RPMI8226 (cell line): ENCODE measurements at places on chromosomes 6 and 20.

- no peak for DNase-seq
Measured at GRCh38 chr6:75115481-75115880, 90.4 kb downstream of the COL12A1 start.

- no peak for DNase-seq
Measured at GRCh38 chr6:20444786-20445271, 43.1 kb downstream of the E2F3 start.

GRCh38 chr6:44969446-44970185, 358.5 kb upstream of the RUNX2 start:
- no peak for DNase-seq

DNA sequence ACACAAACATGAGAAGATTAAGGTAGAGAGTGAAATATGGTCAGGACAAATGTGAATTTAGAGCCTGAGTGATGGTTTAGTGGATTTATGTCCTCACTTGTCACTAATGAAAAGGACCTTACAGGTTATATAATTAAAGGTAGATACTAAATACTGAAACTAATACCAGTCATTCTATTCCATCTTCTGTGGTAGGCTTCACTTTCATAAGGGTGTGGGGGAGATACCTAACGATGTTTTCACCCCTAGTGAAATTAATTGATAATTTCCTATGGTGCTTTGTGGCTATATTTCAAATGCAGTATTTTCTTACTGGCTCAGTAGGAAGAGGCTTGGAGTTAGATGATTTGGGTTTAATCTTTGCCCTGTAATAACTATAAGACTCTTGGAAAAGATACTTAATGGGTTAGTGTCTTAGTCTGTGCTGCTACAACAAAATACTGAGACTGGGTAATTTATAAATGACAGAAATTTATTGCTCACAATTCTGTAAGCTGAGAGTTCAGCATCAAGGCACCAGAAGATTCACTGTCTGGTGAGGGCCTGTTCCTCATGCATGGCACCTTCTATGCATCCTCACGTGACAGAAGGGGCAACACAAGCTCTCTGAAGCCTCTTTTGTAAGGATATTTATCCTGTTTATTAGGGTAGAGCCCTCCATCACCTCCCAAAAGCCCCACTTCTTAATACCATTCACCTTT, 21.3 kb downstream of the RNF217 start:
- DNase-seq: no peak

- DNase-seq: no peak
Measured at GRCh38 chr6:130697271-130697994, 129.8 kb upstream of the SMLR1 start.

DNA sequence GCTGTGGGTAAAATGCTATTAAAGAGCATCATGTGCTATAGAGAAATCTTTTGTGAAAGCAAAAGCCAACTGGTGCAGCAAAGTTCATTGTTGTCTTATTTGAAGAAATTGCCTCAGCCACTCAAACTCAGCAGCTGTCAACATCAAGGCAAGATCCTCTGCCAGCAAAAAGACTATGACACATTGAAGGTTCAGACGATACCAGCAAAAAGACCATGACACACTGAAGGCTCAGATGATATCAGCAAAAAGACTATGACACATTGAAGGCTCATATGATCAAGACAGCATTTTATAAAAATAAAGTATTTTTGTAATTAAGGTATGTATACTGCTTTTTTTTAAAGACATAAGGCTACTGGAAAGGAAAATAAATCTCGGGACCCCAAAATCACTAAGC, 118.4 kb upstream of the RUNX2 start:
- DNase-seq: no peak

DNA sequence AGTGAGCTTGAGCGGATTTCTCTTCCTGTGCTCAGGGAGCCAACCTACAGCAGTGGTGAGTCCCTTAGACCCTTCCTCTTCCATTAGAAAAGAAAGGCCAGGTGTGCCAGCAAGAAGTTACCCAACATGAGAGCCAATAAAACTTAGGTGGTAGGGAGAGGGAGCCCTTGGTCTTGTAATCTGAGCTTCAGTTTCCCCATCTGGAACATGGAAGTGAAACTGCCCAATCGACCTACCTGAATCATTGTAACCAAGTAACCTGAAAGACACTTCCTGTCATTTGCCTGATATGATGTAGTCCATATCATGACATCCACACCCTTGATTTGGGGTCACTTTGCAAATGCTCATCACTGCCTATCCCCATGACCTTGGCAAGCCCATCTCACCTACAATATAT, 66.4 kb downstream of the MDGA1 start:
- peak; percentile 56 for DNase-seq

- DNase-seq: no peak
Measured at GRCh38 chr20:32911355-32911754, 52.6 kb downstream of the EFCAB8 start.

GRCh38 chr20:9220874-9221547, 152.1 kb downstream of the PLCB4 start:
- no peak for DNase-seq

DNA sequence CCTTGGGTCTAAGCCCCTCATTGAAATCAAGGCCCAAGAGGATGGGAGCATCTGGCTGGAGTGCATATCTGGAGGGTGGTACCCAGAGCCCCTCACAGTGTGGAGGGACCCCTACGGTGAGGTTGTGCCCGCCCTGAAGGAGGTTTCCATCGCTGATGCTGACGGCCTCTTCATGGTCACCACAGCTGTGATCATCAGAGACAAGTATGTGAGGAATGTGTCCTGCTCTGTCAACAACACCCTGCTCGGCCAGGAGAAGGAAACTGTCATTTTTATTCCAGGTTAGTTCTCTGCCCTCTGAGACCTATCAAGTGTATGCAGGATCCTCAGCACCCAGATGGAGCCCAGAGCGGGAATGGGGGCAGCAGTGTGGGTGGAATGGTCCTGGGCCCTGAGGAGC, 5.1 kb downstream of the BTN2A2 start:
- no peak for DNase-seq

- DNase-seq: no peak
Measured at GRCh38 chr6:134217105-134217797, 100.7 kb downstream of the SGK1 start.

GRCh38 chr6:39300739-39301138, 13.5 kb downstream of the KCNK17 start:
- no peak for DNase-seq

DNA sequence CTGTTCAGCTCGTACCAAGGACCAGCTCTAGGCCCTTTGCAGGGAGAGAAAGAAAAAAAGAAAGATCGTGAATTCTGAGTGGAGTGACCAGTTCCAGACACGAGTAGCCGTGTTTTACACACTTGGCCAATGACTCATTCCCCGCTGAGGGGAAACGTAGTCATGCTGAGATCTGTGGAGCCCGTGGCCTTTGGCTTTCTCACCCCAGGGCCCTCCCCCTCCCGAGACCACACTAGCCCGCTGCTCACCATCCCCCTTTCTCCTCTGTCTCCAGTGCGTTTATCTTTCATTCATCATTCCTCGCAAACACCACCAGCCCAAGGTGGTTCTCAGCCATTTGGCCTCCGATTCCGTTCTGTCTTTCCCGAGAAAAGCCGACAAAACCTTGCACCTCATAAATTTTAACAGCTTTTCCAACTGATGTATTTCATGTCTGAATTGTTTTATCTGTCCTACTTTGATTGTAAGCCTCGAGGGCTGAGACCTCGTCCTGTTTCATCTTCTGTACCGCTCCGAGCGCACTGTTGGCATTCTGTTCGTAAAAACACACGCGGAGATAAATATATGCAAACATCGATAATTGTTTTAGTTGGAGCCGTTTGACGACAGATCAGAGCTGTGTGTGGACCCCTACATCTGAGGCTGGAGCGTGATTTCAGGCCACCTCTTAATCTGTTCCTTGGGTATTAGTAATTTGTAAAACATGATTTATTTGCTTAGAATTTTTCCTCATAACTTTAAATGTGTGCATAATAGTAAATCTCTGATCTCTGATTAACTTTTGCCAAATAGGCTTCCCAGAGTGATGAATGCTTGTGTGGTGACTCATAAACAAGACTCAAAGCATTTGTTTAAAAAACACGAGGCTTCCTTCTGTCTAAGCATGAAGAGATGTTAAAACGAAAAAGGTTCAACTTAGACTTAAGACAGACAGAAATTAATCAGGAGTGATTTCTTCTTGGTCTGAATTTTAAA, 336.6 kb downstream of the CDH4 start:
- DNase-seq: no peak

DNA sequence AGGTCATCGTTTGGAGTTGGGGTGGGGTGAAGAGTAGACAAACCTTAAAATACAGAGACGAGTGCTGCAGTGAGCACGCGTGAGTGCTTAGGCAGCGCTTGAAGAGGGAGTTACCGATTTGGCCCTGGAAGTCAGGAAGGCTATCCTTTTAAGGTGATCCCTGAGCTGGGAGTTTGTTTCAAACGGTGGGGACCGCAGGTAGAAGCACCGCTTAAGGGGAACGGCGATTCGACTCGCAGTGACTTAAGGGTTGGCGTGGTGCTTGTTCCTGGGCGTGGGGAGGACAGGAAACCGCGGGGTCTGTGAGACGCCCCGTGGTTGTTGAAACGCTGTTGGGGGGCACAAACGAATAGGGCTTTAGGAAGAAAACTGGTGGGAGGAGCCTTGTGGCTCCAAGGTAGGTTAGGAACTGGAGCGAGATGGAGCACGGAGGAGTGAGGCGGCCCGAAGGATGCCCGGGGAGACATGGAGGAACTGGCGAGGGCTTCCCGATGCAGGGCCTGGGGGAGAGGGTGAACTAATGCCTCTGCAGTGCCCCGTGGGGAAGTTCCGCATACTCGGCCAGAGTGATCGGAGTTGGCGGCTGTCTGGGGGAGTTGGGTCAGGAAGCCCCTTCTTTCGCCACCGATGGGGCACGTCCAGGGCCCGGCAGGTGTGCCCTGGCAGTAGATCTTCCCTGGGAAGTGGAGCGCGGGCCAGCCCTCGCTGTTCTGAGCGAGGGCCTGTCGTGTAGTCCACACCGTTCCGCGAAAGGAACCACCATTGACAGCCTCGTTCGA, 1.3 kb upstream of the CDYL start:
- DNase-seq: peak; percentile 49

- DNase-seq: no peak
Measured at GRCh38 chr20:14383335-14383734, 45.9 kb upstream of the FLRT3 start.

GRCh38 chr6:138572167-138572875, 73.0 kb upstream of the NHSL1 start:
- no peak for DNase-seq

DNA sequence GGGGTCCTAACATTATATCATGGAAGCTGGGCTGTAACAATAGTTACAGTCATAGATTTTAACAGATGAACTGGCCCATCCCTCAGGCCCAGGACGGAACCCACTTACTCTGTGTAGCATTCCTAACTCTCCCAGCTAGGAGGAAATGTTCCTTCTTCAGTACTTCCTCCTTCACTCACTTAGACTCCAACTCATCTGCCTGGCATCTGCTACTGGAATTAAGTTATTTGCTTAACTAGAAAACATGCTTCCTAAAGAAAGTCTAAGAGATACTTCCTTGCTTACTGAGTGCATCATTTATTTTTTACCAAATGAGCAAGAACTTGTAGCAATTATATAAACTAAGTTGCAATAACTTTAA, 20.5 kb downstream of the GCLC start:
- DNase-seq: no peak

- no peak for DNase-seq
Measured at GRCh38 chr6:14921878-14922671, 323.8 kb upstream of the JARID2 start.

- DNase-seq: no peak
Measured at GRCh38 chr6:32609391-32609730, 19.7 kb upstream of the HLA-DRB1 start.

DNA sequence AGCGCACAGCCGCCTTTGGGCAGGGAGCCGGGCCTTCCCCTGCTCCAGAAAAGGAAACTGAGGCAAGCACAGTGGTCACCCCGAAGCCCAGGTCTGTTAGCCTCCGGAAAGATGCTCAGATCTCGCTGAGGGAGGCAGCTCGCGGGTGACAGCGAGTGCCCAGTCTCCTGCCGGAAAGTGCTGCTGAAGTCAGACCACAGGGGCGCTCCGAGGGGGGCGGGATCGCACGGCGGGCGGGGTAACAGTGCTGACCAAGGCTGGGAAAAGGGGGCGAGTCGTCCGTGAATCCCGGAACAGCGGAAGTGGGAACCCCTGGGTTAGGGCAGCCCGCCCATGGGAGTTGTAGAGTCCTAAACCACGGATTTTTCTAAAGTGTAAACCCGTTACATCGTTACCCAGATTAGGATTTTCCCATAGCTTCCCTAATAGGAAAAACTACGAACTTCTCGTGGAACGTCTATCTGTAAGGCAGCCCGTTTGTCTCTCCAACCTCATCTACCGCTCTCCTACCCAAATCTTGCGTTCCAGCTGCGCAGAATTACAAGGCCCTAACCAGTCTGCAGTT, 504 bp downstream of the VPS16 start:
- peak; percentile 44 for DNase-seq

DNA sequence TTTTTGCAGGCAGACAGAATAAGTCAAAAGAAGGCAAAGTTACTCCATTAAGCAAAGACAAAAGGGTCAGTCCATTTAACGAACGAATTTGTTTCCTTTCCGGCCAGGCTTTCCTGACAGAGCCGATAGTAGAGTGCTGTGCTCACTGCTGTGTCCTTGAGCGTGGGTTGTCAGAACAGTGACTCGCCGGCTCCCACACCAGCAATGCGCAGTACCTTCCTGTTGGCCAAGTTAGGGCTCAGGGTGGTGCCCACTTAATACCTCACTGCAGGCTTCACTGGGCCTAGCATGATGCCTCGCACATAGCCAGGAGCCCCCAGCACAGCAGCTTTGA, 294.7 kb downstream of the FOXC1 start:
- DNase-seq: no peak

DNA sequence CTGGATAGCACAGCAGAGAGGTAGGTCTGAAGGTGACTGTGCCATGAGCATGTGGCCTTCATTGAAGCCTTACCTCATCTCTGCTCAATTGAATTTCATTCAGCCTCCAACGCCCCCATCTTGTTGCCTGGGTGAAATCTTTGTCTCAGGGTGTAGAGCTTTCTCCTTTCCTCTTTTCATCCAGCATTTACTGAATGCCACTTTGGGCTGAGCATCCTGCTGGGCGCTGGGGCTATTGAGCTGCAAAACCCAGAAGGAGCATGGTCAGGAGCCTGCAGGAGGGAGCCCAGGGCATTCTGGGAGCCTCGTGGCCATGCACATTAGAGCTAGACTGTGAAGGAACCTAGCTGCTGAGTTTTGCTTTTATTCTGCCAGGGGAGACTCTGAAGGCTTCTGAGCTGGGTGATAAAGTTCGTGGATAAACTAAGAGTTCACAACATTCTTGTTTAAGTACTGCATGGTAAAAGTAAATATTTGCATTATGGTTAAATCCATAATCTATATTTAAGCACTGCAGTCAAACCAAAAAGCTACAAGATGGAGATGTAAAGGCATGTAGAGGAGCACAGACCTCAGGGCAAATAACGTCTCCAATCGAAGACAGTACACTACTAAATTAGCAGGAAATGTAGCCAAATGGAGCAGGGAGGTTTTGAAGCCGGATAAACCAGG, 13.2 kb upstream of the ASXL1 start:
- DNase-seq: peak; percentile 13
